ENCODE measurements at places on chromosomes 3 and 15.

- no peak for DNase-seq
These were observed 5.7 kb downstream of the THBS1 start for GRCh38 chr15:39586387-39587095.

DNA sequence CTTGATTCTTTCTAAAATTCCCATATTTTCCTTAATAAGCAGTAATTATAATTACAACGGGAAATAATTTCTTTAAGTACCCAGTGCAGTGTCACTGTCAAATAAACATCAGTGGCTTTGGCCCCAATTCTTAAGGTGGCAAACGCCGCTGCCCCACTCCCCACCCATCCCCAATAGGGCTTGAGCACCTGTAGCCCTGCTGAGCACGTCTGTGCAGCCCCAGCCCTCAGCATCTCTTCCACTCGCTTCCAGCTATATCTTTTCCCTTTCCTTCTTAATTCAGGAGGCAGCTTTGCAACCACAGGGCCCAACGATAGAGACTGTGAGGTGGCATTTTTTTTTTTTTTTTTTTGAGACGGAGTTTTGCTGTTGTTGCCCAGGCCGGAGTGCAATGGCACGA is 9.0 kb downstream of the PPM1M start:
- DNase-seq, result no peak

DNA sequence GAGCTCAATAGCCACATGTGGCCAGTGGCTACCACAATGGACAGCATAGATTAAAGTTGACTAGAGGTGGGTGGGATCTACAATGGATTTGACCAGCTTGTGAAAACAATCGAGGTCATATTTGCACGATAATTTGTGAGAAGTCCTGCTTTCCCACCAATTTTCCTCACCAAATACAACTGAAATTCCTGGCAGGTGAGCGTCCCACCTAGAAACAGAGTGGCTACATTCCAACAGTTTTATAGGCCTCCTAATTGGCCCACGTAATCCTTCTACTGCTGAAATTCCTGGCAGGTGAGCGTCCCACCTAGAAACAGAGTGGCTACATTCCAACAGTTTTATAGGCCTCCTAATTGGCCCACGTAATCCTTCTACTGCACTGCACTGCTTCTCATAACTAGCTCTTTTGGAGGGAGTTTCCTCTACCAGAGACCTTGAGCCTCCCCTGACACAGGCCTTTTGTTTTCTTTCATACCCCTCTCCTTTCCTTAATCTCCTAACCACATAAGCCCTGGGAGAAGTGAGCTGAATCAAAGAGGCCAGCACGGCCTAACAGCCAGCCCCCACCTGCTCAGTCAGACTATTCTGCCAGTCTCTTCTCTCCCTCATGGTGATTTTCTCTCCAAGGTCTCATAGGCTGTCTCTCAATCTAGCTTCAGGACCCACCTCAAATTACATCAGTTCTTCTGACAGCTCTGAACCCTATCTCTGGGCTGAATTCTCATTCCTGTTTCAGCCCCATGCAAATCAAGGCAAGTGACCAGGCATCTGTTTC is 80.2 kb downstream of the BFSP2 start:
- no peak for DNase-seq

GRCh38 chr15:56428821-56429458 is 36.0 kb downstream of the MNS1 start:
- DNase-seq, result no peak

GRCh38 chr3:11187681-11188080 is 33.4 kb downstream of the HRH1 start:
- no peak for DNase-seq

DNA sequence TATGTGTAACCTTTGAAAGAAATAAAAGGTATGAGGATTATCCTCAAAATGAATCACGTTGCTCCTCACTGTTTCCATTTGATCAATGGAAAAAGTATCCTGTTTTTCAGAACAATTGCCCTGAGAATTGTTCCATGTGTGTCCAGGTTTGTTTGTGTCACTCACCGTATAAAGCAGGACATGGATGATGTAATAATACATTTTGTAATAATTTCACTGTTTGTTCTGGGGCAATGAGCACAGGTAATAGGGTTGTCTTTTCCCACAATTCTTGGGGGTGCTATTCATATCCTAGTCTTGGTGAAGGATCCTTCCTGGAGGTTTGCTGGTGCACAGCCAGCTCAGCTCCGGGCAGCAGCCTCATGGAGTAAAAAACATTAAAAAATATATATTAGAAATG is 510.8 kb upstream of the MCTP2 start:
- no peak for DNase-seq

GRCh38 chr3:124918524-124918923 is 16.0 kb downstream of the MUC13 start:
- no peak for DNase-seq

DNA sequence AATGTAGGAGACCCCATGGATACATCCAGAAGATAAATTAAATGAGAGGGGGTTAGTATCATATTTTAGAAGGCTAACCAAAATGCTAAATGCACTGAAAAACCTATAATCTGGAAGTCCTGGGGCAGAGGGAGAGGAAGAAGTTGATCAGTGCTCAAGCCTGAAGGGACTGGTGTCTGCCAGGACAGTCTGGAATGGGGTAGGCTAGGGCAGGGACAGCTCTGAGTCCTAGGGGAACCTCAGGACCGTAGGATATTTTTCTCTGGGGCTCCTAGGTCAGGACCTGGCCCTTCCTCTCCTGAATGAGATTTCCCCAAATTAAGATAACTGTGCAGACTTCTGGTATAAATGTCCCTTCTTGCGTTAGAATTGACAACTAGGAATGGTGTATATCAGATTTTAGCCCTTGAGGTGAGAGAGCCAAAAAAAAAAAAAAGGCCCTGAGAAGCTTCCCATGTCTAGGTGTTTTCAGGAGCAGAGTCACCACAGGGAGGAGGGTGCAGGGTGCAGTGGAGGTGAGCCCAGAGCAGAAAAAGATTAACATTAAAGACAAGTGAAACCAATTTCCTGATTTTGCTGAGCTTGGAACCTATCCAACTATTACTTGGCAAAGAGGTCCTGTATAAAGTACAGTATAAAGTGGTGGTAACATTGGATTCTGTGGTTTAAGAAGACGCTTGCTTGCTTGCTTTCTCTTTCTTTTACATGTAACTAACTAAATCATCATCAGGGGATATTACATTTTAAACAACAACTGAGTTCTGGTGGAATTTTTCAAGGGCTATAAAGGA is 63.5 kb downstream of the HACD2 start:
- no peak for DNase-seq

DNA sequence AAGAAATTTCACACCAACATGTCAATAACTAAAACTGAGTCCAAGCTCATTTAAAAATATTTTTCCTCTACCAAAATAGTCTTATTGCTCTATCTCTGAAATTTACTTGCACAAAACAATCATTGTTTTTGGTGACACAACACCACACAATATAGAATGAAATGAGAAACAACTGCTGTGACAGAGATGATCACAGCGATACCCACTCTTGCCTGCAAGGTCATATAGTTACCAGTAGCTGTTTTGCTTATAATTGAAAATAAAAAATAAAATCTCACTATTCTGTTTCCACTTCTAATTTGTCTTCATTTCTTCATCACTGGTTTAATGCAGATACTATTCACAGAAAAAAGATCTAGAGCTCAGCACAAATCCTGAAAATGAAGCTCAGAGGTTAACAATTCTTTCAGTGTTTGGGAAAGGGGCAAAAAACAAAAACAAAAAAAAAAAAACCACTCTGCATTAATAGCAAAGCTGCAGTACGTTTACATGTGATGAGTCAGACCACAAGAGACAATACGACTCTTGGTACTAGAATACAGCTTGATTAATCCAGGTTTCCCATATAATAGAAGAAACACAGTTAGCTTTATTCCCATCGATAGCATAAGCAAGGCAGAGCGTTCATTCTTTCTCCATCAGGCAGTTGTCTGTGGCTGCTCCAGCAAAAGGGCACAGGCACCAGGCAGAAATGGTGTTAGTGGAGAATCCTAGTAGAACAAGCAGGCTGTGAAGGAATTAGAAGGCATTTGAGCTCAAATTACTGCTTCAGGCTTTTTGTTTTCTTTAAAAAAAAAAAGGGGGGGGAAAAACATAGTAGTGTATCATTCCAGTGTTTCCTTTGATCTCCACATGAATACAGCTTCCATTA is 773 bp downstream of the ANKRD28 start:
- no peak for DNase-seq

DNA sequence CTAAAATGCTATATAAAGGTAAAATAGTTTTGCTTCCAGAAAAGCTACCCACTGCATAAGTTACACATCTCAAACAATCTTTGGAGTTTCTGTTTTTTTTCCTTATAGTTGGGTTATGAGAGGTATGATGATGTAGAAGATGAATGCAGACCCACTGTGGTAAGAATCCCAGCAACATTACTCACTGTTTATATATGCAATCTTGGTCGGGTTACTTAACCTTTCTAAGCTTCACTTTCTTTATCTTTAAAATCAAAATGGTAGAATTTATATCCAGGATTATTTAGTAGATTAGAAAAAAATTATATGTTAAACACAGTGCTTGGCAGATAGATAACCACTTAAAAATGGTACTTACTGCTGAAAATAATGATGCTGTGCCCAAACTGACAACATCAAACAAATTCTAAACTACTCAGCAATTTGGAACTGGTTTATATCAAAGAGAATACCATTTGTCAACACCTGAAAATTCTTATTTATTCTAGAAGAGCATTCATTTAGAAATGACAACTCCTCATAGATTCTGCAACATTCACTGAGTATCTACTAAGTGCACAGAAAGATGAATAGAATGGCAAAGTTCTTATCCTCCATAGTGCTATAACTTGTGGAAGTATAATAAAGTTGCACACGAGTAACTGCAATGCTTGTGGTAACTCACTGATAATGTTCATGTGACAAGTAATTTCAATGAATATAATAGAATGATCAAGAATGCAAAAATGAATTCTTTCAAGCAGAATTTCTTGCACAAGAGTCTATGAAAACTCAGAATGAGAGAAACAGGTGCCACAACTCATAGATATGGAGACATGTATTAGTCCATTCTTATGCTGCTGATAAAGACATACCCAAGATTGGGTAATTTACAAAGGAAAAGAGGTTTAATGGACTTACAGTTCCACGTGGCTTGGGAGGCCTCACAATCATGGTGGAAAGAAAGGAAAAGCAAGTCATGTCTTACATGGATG is 129.0 kb upstream of the SLC7A14 start:
- DNase-seq, result no peak

DNA sequence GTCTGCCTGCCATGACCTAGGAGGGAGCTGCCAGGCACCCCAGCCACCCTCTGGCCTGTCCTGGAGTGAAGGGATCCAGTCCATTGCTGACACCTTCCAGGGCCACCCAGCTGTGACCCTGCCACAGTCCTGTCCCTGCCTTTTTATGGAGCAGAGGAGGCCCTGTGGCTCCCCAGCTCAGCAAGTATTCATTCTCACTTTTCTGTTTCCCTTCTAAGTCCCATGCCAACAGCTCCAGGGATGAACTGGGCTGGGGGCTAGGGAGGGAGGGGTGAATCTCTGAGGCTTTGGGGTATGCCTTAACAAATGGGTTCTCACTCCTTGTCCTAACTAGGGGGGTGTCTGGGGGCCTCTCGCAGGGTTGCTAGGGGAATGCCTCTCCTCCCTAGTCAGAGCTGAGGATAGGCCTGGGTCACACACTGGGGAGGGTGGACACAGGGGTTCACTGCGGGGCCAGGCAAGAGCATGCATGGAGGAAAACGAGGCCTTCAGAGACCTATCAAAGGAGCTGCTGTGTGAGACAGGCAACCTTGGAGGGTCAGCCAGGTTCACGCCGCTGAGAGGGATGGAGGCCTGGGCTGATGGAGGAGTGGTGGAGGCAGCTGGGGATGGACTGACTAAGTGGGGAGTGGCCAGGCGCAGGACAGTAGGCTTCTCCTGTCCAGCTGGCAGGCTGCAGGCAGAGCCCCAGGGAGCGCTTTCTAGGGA is 31.8 kb downstream of the EPHB3 start:
- DNase-seq, result no peak

DNA sequence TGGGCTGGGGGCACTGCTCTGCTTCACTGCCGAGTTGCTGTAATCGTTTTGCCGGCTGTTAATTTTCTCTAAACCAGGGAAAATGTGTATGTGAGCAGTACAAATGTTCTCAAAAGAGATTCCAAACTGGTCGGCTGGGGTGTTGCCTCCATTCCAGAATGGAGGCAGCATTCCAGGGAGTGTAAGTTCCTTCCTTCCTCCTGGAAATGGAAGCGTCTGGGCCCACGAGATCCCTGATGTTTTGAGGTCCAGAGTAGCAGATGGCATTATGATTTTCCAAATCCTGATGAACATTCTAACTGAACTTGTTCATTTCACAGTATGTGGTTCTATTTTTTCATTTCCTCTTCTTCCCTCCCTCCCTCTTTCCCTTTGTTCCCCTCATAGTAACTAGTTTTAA is 64.4 kb upstream of the SKOR1 start:
- DNase-seq, result no peak

DNA sequence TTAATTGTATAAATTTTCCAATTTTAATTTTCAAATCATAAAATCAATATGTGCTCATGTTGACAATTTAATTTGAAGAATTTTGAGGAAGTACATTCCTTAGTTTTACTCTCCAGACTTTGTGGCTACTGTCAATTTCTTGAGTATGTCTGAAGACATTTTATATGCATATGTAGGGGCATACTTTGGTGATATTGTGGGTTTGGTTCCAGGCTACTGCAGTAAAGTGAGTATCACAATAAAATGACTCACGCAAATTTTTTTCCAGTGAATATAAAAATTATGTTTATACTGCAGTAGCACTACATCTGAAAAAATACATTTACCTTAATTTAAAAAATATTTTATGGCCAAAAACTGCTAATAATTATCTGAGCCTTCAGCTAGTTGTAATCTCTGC is 123.2 kb upstream of the PLCL2 start:
- no peak for DNase-seq

- DNase-seq, result no peak
These were observed 45.2 kb upstream of the SYNPR start for GRCh38 chr3:63232764-63233396.

DNA sequence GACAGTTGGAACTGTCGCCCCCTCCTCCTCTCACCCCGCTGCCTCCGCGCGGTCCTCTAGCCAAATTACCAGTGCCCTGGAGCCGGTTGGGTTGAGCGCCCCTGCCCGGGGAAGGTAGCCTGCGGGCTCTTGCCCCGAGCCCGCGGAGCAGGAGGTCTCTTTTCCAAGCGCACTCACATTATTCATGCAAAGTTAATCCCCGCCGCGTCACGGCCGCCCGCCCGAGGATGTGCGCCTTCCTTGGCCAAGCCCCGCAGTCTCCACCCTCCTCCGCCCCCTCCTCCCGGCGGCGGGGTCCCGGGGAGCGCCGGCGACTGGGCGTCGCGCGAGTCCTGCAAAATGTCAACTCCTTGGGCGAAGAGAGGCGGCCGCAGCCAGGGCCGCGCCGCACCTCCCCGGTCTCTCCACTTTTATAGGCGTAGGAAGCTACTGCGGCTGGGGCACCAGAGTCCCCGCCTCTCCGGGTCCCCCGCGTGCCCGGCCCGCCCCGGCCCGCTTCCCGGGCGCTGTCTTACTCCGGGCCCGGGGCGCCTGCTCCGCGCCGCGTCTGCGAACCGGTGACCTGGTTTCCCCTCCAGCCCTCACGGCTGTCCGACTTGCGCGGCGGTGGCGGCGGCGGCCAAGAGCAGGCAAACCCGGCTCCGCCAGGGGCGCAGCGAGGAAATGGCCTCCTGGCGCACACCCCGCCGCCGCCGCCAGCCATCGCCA is at the start of gene THRB:
Gene THRB (minus strand): TSS at position 233 of the 708 bp plus-strand sequence.
- no peak for DNase-seq
